ENCODE measurements at places on chromosomes 1 and 21.

DNA sequence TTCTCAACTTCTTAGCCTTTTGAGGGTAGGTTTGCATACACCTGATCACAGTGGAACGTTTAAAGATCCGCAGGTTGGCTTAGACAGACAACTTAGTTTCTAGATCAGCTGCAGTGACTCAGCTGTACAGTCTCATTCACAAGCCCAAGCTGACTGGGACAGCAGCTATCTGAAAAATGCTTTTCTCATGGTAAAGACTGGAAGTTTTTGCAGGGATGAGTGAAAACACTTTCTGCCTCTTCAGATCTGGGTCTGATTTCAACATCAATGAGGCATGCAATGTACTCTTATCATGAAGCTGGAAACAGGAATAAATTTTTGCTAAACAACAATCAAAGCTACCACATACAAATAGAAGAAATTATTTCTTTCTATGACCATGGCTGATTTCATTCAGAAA lies 61.1 kb upstream of the PTBP2 start:
- DNase-seq = no peak

GRCh38 chr1:32766328-32766972 lies 50.7 kb downstream of the YARS1 start:
- DNase-seq = no peak

DNA sequence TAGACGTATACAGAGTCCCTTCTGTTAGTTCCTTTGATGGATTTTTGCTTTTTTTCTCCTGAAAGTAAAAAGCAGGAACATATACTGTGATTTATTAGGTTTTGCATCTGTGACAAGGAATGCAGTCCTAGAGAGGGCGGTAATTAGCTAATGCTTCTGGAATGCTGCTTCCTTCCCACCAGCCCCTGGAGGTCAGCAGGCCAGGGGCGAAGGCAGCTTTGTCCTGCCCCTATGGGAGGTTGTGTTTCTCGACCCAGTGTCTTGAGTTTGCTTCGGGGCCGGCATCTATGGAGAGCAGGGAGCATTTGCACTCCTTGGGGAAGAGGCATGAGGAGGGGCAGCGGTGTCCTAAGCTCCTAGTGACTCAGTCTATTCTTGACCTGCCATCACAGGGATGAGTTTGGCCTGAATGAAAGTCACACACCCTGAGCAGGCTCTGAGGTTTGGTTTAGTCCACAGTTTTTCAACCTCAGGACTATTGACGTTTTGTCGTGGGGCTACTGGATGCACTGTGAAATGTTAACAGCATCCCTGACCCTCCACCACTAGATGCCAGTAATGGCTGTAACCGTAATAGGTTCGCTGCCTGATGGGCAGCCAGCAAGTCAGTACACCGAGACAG lies 85.0 kb upstream of the KCNJ15 start:
- no peak for DNase-seq

GRCh38 chr1:33298623-33299277 lies 22.1 kb downstream of the A3GALT2 start:
- DNase-seq = peak; percentile 69

GRCh38 chr1:117959364-117959763 lies 29.8 kb downstream of the WDR3 start:
- no peak for DNase-seq

- no peak for DNase-seq
Observed at GRCh38 chr1:59486615-59487014, 189.7 kb downstream of the FGGY start.

GRCh38 chr1:91828583-91829281 lies 57.2 kb downstream of the TGFBR3 start:
- no peak for DNase-seq

- DNase-seq = no peak
Observed at GRCh38 chr1:37399205-37399604, 75.2 kb upstream of the ZC3H12A start.

GRCh38 chr21:31938330-31939301 lies 65.8 kb downstream of the HUNK start:
- DNase-seq = no peak

GRCh38 chr1:193241132-193241827 lies 54.9 kb upstream of the B3GALT2 start:
- no peak for DNase-seq

DNA sequence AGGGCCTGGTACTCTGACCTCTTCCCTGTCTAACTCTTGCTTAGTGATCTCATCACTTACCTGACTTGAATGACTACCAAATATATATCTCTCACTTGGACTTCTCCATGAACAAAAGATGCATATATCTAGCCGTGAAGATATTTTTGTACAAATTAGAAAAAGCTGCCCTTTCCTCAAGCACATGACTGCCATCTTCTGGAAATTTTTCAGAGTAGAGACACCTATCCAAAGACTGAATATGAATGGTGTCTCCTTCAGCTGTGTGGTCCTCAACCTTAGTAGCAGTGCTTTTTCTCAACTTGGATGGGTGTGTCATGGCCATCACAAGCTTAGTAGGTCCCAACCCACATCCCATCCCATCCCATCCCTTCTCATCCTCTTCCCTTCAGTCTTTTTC lies 142.3 kb downstream of the DNM3 start:
- DNase-seq = no peak

- no peak for DNase-seq
Observed at GRCh38 chr21:29939104-29939923, 482 bp downstream of the GRIK1 start.

DNA sequence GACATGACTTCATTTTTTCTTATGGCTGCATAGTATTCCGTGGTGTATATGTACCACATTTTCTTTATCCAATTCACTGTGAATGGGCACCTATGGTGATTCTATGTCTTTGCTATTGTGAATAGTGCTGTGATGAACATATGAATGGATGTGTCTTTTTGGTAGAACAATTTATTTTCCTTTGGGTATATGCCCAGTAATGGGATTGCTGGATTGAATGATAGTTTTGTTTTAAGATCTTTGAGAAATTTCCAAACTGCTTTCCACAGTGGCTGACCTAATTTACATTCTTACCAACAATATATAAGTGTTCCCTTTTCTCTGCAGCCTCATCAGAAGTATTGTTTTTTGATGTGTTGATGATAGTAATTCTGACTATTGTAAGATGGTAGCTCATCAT lies 361.7 kb upstream of the SGIP1 start:
- DNase-seq = no peak

- no peak for DNase-seq
Observed at GRCh38 chr21:45550522-45551210, 8.4 kb upstream of the SLC19A1 start.

DNA sequence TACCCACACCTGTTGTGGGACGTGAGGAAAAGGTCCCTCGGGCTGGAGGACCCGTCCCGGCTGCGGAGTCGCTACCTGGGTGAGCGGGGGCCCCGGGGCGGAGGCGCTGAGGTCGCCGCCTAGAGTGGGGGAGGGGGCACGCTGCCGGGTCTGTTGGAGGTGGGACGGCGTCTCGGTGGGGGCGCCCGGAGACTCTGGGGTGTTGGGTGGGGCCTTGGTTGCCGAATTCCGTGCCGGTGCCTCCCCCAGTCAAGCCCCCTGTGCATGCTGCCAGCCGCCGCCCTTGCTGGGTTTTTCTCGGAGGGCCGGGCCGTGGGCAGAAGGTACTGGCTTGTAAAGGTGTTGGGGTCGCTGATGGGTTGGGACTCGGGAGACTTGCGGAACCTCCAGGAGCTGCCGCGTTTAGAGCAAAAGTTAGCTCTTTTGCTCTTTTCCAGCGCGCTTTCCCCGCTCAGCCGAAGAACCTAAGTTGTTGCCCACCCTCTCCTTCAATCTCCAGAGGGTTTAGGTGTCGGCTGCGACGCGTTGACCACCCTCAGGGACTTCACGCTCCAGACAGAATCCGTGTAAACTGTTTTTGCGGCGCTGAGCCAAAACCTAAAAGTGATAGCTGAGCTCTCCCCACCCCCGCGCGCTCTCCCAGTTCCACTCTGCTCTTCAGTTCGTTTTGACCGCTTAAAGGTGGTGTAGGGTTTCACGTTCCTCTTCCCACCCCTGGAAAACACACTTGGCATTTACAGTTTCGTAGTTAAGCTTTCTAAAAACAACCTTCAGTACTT lies at the start of gene MPC2:
Gene MPC2, minus strand, starts transcription at position 143 of the 779 bp plus-strand sequence. CDS start 1,231 bp downstream, outside the sequence.
- peak; percentile 81 for DNase-seq

DNA sequence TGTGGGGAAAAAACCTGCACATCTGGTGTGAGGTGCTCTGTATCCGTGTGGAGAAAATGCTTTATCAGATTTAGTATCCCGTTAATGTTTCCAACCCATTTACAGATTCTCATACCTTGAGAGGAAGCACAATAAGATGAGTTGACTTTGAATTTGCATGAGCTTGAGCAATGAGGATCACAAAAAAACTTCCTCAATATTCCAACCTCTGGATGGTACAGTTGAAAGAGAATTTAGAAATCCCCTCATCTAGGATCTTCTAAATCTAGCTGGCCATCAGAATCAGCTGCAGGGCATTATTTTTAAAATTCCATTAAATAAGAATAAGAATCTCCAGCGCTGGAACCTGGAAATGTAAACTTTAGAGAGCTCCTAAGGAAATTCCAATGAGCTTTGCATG lies 82.5 kb upstream of the NR5A2 start:
- no peak for DNase-seq

GRCh38 chr21:29812947-29813346 lies 126.8 kb downstream of the GRIK1 start:
- no peak for DNase-seq

DNA sequence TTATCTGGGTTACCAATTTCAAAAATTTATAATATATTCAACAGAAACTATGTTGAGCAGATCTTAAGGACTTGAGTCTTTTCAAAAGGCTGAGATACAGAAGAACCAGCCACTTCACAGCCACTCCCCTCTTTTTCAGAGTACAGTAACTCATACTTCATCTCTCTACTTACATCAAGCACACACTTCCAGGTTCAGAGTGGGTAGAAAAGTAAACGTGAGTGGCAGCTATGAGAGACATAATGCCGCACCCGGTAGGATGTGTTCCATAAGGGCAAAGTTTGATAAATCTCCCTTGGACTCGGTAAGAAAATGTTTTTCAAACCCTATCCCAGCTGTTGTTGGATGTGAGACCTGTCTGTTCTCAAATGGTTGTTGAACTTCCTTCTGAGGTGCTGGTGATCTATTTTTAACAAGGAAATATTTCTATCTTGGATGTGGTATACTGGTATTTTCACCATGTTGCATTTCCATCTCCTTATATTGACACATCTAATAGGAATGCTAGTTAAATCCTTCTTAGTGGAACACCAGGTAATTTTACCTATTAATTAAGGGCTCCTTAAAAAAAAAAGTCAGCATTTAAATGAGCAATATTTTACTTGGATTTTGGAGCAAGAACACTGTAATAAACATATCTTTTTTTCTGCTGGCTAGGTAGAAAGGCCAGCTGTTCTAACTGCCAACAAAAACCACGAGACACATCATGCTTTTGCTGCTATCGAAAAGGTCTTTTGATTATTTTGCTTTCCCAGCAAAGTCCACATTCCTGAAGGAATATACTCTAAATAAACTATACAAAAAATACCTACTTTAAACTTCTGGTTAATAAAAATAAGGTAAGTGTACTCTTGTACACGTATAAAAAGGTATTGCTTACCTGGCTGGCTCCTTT lies 28.2 kb downstream of the CNN3 start:
- no peak for DNase-seq

DNA sequence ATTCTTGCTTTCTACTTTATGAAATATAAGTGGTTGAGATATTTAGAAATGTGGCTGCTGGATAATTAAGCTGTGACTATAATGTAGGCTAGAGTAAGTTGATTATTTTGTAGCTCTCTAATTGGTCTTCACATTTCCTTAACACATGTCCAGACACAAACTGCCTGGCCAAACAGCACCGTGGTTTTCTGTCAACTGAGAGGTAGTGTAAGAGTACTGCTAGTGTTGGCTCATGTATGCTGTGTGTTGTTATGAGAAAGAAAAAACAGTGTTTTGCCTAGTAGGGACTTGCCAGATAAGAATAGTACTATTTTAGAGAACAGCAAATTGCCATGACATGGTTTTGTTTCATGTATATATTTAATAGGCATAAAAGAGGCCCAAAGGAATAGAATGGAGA lies 37.1 kb downstream of the TMED5 start:
- DNase-seq = no peak

GRCh38 chr1:159187033-159187432 lies 15.6 kb downstream of the CADM3 start:
- no peak for DNase-seq

DNA sequence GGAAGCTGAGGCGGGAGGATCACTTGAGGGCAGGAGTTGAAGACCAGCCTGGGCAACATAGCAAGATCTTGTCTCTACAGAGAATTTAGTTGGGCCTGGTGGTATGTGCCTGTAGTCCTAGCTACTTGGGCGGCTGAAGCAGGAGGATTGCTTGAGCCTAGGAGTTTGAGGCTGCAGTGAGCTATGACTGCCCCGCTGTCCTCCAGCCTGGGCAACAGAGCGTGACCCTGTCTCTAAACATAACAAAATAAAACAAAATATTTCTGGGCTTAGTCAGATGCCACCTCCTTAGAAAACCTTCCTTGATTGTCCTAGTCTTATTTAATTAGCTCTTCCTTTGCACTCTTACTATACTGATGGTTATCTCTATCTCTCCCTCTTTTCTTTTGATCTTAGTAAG lies 8.5 kb downstream of the TGFB2 start:
- DNase-seq = peak; percentile 44

DNA sequence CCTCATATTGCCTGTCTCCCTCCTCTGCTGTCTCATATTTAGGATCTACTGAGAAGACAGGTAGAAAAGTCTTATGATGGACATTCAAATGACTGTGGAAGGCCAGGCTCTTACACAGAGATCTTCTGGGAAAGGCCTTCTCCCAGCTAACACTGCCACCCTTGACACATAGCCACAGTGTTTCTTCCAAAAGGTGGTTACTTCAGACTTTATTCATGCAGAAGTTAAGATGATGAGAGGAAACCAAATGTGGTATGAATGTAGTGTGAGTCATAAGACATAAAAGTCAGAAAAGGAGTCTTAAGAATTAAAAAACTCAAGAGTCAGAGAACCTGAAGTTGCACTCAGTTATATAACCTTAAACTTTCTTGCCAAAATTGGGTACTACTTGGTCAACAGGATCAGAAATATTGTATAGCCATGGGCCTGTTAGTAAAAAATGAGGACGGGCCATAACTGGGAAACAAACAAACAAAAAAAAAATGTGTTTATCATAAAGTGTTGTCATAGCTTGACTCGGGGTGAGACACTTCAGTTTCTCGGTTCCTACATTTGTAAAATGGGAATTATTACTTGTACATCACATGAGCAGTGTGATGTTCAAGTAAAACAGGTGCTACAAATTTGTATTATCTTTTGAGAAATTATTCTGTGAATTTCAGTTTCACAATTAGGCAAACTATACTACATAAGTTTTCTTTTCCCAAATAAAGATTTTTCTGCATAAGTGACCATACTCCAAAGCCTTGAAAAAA lies 1.2 kb upstream of the DENND1B start:
- no peak for DNase-seq

GRCh38 chr1:182700351-182700709 lies 15.9 kb upstream of the RGS8 start:
- DNase-seq = no peak

GRCh38 chr1:100612540-100612939 lies 74.6 kb downstream of the GPR88 start:
- DNase-seq = no peak

GRCh38 chr1:109985247-109986053 lies 885 bp downstream of the AHCYL1 start:
- DNase-seq = no peak

Measured in thyroid gland (tissue), 4 donors.